Cortex of kidney (tissue), 1 donor: ENCODE measurements at places on chromosomes 4 and X.

GRCh38 chr4:6221851-6222760 lies 21.8 kb upstream of the JAKMIP1 start:
- DNase-seq, result no peak

DNA sequence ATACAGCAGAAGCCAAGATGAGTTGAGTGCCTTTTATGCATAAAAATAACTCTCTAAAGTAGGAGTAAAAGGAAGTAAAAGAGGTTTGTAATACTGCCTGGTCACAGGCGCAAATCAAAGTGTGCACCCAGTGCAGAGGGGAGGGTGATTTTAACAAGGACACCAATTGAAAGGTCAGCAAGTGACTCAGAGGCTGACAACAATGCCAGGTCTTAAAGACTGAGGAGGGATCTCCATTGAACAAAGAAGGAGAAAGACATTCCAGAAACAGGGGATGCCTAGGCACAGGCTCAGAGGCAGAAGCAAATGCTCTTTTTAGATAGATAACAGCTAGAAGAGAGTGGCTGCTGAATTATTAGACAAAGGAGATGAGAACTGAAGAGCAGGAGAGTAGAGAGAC lies 297.4 kb upstream of the VCX start:
- no peak for DNase-seq

GRCh38 chr4:86670756-86671155 lies 76.6 kb downstream of the PTPN13 start:
- DNase-seq, result no peak

- DNase-seq, result no peak
Measured at GRCh38 chr4:94759767-94760211, 2.0 kb downstream of the BMPR1B start.

DNA sequence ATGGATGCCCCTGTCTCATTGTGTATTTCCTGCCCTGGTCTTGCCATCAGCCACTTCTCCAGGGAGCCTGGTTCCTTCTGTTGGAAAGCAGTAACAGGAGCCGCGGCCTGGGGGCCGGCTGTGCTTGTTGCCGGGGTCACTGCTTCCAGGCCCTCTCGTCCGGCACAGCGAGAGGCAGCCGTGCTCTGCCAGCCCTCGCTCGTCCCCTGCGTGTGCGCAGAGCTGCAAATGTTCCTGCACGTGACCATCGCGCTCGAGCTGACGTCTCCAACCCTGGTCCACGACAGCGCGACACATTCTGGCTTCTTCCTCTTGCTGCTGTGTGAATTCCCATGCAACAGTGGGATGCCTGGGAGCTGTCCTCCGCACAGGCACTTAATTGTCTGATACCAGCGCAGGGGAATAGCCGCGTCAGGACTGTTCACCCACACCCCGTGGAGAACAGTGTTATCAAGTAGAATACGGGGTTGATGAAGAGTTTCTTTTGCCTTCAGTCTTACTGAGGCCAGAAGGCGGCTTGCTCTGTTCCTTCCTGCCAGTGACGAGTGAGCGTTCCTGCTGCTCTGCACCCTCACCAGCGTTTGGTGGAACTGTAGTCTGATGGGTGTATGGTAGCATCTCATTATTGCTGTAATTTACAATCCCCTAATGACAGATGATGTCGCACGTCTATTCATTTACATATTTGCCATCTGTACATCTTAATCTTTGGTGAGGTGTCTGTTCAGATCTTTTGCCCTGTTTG lies 12.3 kb downstream of the PDE6B start:
- no peak for DNase-seq

- DNase-seq, result no peak
Measured at GRCh38 chr4:186723292-186724057, at the start of gene FAT1. FAT1 (minus strand) TSS chr4:186723856; CDS start chr4:186709827, 14,029 bp downstream.

DNA sequence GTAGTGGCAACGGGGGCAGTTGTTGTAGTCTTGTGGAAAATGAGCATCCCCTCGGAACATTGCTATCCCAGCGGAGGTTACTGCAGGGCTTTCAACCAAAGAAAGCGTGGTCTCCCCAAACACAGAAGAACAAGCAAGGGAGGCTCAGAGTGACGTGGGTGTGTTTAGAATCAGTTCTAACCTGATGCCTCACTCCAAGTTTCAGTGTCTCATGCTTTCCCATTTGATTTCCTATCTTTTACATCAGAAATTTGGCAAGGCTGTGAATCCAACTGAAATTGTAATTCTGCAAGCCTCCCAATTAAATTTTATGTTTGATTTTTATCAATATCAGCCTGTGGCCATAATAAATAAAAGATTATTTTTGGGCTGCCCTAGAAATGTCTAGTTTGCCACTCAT lies 156.1 kb upstream of the LNX1 start:
- no peak for DNase-seq

DNA sequence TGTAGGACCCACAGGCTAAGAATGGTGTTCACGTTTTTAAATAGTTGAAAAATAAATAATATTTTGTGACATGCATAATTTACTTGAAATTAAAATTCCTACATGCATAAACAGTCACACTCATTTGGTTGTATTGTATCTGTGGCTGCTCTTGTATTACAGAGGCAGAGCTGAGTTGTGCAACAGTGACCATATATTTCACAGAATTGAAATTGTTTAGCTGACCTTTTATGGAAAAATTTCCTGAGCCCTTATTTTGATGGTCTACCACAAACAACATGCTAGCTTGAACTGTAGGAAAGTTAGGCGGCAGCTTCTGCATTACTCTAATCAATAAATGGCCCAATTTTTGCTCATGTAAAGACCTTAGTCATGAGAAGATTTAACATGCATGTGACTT lies 633.4 kb upstream of the AADAT start:
- no peak for DNase-seq

DNA sequence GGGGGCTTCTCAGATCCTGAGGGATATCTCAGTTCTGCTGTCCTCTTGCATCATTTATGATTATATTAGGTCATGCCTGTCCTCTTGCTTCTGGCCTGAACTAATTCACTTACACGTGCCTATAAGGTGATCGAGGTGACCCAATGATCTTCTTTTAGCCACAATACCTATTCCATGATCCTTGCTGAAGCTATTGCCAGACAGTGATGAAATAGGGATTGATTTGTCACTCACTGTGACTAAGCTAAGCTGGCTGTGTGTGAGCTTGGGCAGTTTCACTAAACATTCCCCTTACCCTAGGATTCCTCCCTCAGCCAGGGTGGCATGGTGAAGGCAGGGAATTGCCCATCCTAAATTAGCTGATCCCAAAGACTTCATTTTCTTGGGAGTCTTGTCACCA lies 19.0 kb downstream of the HADH start:
- DNase-seq, result no peak

DNA sequence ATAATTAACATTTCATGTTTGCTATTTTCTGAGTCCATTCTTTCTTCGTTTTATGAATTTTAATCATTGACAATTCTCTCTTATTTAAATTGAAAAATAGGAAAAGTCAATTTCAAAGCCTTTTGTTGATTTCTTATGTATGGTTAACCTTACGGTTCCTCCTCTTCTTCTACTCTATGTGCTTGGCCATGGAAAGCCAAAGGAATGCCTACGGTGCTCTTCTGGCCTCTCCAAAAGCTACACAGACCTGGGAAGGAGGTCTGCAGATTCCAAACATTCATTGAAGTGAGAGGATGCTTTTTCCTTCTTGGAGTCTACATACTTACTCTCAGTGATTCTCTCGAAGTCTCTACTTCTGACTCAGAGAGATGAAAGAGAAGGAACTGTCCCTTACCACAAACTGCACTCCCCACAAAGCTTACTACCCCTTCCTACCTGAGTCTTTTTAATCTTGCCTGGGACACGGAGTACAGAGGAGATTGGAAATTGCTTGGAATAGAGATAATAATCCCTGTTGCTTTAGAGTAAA lies 863.1 kb upstream of the FTHL17 start:
- no peak for DNase-seq

DNA sequence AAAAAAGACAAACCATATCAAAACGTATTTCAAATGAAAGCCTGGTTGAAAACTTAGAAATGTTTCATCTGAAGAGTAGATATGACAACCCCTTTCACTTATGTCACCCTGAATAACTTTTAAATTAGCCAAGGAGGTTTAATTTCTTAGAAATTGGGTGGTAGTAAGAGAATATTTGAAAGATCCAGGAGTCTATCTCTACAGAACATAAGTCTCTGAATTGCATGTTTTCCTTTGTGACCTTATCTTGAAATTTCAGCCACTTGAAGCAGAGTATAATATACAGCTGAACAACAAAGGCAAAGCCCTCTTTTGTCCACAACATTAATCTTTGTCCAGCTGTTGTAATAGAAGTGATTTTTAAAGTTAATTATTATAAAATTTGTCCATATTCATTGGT lies 49.5 kb downstream of the TMEM154 start:
- no peak for DNase-seq

GRCh38 chr4:182895791-182896292 lies 21.3 kb downstream of the DCTD start:
- no peak for DNase-seq

DNA sequence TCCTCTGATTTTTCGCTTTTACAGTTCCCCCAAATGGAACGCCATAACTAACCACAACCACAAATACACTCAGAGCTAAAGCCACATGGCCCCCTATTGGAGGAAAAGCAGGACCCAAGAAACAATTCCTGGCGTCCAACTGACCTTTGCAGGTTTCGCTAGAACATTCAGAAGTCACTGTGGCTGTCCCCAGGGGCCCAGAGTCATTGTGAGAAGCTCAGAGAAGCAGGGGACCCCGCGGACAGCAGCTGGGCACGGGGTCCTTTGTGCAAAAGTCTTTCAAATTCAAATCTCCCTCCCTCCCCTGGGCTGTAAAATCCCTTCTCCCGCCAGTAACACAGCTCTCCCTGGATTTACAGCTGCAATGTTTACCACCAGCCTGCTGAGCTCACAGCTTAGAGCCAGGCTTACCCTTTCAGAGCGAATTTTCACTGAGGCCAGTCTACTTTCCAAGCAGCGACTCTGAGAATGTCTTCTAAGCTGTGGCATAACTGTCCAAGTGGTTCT lies 214.8 kb downstream of the CRLF2 start:
- no peak for DNase-seq

- no peak for DNase-seq
Measured at GRCh38 chrX:94493405-94493804, 819.4 kb downstream of the FAM133A start.

- DNase-seq, result no peak
Measured at GRCh38 chr4:15792974-15793373, 14.8 kb downstream of the CD38 start.

- DNase-seq, result no peak
Measured at GRCh38 chr4:144340931-144341330, 200.4 kb upstream of the GYPA start.

- DNase-seq, result no peak
Measured at GRCh38 chrX:134180601-134181274, 56.2 kb upstream of the CCDC160 start.

DNA sequence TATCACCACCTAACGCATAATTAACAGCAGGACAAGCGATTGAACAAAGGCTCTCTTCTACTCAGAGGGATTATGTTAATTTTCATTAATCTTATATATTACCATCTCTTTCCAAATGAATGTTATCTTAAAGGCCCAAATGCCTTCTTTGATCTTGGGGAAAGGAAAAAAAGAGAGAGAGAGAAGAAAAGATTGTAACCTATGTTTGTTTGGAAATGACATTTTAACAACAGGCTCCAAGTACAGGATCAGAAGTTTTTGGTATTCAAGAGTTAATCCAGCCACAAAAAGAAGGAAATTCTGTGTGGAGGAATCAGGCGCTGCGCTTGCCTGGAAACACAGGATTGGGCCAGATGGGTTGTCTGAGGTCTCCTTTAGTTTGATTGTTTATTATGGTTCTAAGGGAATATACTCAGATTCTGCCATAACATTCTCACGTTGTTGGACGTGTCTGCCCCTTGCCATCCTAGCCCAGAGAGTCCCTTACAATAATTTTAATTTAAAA lies 100.7 kb upstream of the STX18 start:
- no peak for DNase-seq

DNA sequence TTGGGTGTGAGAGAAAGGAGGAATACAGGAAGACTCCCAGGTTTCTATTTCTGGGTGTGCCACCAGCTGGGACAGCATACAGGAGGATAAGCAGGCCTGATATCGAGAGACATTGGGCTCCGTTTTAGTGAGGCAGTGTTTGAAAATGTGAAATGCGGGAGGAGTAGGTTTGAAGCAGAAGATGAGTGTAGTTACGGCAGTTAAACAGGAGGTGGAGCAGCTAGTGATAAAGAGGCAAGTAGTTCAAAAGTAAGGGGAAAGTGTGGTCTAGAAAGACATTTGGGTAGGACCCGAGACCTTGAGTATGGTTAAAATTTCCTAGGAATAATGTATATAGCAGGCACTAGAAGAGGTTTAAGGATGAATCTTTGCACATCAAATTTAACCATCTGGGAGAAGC lies 42.4 kb downstream of the DCUN1D4 start:
- no peak for DNase-seq

DNA sequence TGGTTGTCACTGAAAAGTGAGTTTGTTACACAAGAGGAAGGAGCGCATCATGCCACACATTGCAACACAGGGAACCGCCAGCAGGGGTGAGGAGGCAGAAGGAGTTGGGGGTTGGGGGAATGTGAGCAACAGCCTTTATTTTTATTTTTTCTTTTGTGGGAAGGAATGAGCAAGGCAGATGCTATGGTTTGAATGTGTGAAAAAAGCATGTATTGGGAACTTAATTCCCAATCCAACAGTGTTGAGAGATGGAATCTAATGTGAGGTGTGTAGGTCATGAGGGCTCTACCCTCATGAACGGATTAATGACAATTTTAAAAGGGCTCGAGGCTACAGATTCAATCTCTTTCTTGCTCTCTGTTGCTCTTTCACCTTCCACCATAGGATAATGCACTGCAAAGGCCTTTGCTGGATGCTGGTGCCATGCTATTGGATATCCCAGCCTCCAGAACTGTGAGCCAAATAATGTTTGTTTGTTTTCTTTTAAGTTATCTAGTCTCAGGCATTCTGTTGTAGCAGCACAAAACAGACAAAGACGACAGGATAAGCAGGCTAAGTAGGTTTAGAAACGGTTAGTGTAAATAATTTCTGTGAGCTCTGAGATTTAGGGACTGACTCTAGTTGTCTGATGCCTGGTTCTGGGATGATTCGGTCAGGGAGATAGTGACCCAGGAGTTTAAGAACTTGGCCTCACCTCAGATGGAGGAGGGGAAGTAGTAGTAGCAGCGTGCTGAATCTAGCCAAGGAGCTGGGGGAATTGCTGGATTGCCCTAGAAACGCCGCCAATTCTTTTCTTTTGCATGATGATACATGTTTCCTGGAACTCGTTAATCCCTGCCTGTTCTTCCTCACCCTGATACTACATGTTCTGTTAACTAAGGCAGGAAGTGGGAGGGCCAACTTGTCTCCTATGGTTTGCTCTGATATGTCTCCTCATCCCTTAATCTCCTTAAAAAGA lies 156.6 kb upstream of the CTSO start:
- no peak for DNase-seq

DNA sequence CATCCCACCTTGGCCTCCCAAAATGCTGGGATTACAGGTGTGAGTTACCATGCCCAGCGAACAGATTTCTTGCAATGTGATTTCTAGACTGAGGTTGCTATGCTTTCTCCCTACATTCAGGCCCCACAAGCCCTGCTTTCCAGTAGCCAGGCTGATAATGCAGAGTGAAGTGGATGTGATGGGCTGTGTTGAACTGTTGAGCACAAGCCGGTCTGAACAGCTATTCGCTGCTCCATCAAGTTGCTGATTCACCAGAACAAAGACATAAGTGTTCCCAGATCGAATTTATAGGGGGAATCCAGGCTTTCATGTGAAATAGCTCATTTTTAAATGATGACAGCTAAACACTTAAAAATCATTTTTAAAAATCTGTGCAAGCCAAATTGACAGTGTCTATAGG lies 8.0 kb downstream of the NIPAL1 start:
- no peak for DNase-seq

- DNase-seq, result no peak
Measured at GRCh38 chrX:23939203-23939602, 31.4 kb downstream of the CXorf58 start.

- DNase-seq, result no peak
Measured at GRCh38 chr4:71254451-71255012, 84.3 kb upstream of the SLC4A4 start.
